Bronchial epithelial cell (primary cell): ENCODE measurements at places on chromosomes 2 and 18. TPM values are rescaled to one million over a fixed set of nuclear protein-coding genes. Genes with fewer than 3 reads are reported as not detected.

The RIT2 gene
- total RNA-seq: not detected in 2 replicates

- DNase-seq: peak; percentile 16
Measured at GRCh38 chr18:36706134-36706881, 122.5 kb downstream of the TPGS2 start.

The ZBTB7C gene
- under 0.01 and 1.2 TPM in 2 replicates for total RNA-seq

GRCh38 chr2:197628043-197628500 is 47.3 kb downstream of the RFTN2 start:
- DNase-seq: peak; percentile 62

The SPC25 gene
- 0.13 TPM in 1 of 2 replicates, not detected in the other for total RNA-seq

GRCh38 chr2:69386360-69386759 is 667 bp downstream of the GFPT1 start:
- DNase-seq: no peak

GRCh38 chr2:58039170-58039611 is 7.4 kb upstream of the VRK2 start:
- DNase-seq: no peak

DNA sequence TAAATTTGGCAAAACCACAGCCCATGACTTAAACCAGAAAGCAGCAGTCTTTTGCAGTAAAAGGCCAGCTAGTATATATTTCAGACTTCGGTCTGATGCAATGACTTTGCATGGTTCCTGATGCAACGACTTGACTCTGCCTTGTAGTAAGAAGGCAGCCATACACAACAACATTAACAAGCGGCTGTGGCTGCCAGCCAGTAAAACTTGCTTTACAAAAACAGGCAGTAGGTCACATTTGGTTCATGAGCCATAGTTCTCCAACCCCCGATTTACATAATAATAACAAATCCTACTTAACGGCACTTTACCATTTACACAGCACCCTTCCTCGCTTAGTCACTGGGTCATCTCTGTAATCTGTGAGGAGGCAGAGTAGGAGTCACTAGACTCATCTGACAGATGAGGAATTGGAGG is 410.3 kb downstream of the LRATD1 start:
- DNase-seq: no peak

The SLC11A1 gene
- 0.26 and 0.51 TPM in 2 replicates for total RNA-seq
